ENCODE measurements at places on chromosomes 13 and 19.

DNA sequence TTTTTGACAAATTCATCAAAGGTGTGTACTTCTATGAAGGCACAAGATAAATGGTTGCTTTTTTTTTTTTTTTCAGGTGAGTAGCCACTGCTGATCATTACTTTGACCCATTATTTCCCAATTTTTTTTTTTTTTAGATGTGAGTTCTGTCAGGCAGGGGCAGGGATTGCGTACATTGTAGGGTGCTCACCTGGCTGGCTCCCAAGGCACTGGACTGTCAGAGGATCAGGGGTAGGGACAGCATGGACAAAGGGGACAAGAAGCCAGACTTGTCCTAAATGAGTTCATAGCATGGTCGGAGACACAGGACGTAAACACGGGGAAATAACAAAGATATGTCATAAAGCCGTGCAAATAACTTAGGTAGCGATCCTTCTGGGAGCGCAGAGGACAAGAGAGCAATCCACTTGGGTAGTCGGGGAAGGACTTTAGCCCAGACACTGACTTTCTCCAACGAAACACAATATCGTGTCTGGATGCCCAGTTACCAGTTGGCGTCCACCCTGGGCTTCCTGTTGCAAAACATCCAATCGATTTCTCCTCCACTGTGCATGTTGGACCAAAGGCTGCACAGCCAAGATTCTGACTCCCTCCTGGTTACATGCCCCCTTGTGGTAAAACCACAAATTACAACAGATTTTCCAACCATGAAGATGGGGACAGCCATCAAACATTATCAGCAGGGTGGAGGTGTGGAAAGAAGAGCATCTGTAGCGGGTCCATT is 27.5 kb upstream of the KATNAL1 start:
- DNase-seq, result peak; percentile 71

DNA sequence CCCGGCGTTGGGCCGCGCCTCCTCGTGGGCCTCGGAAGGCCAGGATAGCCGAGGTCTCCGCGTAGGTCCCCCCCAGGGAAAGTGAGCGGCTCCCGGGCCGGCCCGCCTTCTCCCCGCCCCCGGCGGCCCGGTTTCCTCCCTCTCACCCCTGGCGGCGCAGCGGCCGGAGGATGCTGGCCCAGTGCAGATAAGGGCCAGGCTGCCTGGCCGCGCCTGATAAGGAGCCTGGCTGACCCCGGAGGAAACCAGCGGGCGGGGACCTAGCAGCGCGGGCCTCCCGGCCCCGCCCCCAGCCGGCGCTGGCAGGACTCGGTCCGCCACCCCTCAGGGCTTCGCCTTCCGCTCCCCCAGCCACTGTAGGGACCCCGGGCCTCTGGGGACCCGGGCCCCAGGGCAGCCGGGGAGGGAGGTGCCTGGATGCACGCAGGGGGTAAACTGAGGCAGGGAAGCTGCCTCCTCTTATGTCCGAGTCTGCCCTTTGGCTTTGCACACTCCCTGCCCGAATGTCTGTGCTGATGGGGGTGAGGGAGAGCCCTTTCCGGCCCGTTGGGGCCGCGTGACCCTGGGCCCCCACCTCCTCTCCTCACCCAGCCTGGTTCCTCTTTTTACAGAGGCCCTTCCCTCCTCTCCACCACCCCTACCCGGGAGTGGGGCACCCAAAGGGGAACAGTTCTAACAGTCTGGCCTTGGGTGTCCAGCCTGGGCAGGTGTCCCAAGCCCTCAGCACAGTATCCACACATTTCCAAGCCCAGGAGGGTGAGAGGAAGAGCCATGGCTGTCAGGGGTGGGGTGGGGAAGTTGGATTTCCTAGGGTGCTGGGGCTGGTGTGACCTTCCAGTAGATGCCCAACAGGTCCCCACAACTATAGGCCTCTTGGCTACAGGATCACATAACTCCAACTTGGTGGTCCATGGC is at the start of gene LYL1:
TSS of gene LYL1 (minus strand) at position 193 of the 915 bp plus-strand sequence. CDS start 1,687 bp downstream, outside the sequence.
- peak; percentile 82 for DNase-seq

- DNase-seq, result peak; percentile 62
Measured at GRCh38 chr13:23876265-23876664, 12.9 kb downstream of the MIPEP start.

GRCh38 chr19:34365463-34366401 is 736 bp downstream of the GPI start:
- no peak for DNase-seq

DNA sequence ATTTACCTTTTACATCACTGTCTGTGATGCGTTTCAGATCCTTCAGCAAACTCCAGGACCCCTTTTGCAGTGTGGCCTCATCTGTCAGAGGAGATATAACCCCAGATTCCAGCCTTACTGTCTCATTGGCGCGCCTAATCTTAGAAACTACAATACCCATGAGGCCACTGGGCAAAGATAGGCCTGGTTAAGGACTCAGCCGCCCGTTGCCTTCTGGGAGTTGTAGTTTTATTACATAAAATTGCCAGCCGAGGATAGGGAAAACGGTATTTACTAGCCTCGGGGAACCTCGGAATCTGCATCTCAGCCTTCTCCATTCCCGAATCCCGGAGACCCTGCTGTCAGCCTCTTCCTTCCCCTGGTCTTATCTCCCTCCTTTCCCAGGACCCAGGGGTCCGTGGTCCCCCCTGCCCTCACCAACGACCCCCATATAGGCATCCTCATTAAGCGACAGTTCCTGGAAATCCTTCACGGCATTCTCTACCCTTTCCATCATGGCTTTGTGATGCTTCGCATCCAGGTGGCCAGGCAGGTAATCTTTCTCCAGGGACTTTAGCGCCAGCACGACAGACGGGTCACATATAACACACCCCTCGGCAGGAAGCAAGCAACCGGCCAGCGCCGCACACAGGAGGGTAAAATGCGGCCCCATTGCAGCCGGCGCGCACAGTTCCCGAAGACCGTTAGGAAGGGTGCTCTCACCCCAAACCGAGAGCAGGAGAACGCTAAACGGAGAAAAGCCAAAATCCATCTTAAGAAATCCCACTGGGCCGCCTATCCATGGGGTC is 1.3 kb downstream of the IZUMO1 start:
- DNase-seq, result peak; percentile 83

- DNase-seq, result no peak
Measured at GRCh38 chr13:32910530-32910929, 105.7 kb upstream of the KL start.

DNA sequence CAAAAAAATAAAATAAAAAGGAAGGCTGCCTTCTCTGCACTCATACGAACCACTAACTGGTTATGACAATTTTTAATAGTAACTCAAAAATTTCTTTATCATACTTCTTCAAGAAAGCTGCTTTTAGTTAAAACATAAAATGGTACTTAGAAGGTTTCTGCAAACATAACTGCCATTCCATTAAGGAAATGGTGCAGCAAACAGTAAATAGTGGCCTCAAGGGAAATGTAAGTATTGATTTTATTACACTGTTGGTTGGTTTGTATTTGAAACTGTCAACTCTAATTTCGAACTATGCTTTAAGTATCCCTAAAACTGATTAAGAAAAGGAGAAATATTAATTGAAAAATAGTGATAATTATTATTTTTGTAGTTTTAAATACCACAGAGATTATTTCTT is 278.0 kb downstream of the DACH1 start:
- no peak for DNase-seq
